Thyroid gland (tissue), 4 donors: ENCODE measurements at places on chromosomes 1 and 21. TPM values are rescaled to one million over a fixed set of nuclear protein-coding genes. Genes with fewer than 3 reads are reported as not detected.

DNA sequence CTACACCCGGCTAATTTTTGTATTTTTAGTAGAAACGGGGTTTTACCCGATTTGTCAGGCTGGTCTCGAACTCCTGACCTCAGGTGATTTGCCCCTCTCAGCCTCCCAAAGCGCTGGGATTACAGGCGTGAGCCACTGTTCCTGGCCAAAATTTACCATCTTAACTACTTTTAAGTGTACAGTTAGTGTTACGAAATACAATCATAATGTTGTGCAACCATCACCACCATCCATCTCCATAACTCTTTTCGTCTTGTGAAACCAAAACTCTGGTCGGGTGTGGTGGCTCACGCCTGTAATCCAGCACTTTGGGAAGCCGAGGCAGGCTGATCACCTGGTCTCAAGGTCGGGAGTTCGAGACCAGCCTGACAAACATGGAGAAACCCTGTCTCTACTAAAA lies 14.1 kb upstream of the ZBTB40 start:
- DNase-seq = no peak

GRCh38 chr1:61520401-61520800 lies 204.5 kb downstream of the TM2D1 start:
- DNase-seq = no peak

GRCh38 chr21:35201288-35201687 lies 152.2 kb upstream of the RUNX1 start:
- no peak for DNase-seq

GRCh38 chr1:214993419-214993818 lies 89.1 kb upstream of the KCNK2 start:
- no peak for DNase-seq

GRCh38 chr1:39170731-39171667 lies 33.5 kb upstream of the MACF1 start:
- peak; percentile 78 for DNase-seq

- DNase-seq = no peak
Measured at GRCh38 chr21:42305707-42306147, 9.5 kb downstream of the TFF3 start.

- DNase-seq = no peak
Measured at GRCh38 chr1:167065471-167065870, 24.7 kb downstream of the GPA33 start.

- DNase-seq = peak; percentile 81
Measured at GRCh38 chr21:43864313-43864961, 586 bp upstream of the AGPAT3 start.

Gene RUSC1
- 14.9 TPM for total RNA-seq

Gene OR2W3
- 2.8 TPM for total RNA-seq

Gene SAMD11
- 11.2 TPM for total RNA-seq
